ENCODE measurements at places on chromosomes 4 and X.

DNA sequence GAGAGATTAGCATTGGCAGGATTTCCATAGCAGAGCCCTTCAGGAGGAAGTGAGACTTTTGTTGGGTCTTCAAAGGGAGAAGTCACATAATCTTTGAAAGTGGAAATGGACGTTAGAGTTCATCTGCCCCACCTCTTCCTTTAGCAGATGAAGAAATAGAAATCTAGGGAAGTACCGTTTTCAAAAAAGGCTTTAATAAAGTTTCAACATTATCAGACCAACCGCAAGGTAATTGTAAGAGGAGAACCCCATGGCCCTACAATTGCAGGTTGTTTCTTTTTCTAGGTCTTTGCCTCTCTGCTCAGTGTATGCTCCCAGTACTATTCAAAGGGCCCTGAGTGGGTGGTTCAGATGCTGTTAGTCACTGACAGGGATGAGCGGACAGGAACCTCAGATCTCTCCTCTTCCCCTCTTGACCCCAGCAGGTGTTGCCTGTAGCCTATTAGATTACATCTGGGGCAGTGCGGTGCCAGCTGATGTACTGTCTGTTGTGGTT is 48.6 kb upstream of the AP1S2 start:
- DNase-seq = no peak

- DNase-seq = no peak
Measured at GRCh38 chrX:132207996-132208395, 11.3 kb downstream of the RAP2C start.

GRCh38 chrX:119636419-119636818 is 30.2 kb upstream of the NKRF start:
- DNase-seq = no peak

DNA sequence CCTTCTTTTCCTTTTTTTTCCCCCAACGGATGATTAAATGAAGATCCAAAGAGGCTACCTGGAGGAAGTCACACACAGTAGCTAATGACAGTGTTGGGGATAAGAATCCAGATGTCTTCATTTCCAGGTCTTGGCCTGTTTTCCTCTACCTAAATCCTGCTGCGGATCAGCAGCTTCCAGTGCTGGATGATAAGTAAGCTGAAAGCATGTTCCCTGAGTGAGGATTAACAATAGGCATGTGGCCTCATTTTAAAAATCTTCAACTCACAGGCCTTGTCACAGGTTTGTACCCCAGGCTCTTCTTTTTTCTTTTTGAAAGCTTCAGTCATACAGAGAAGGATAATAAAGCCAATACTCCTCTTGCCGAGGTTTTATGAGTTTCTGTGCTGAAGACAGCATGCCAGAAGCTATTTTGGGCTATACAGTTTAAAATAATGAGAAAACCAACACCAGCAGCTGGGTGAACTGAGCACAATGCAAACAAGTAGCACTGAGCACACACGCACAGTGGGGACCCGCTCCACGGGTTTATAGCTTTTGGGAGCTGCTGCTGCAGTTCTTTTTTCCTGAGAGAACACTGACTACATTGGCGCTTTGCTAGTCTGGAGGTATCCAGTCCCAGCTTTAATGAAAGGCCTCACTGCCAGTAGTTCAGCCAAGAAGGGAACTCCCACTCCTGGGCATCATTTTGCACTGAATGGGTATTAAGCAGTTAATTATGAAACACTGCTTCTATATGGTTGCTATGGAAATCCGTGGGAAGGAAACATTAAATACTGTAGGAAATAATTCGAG is 184.2 kb upstream of the CTSO start:
- no peak for DNase-seq

DNA sequence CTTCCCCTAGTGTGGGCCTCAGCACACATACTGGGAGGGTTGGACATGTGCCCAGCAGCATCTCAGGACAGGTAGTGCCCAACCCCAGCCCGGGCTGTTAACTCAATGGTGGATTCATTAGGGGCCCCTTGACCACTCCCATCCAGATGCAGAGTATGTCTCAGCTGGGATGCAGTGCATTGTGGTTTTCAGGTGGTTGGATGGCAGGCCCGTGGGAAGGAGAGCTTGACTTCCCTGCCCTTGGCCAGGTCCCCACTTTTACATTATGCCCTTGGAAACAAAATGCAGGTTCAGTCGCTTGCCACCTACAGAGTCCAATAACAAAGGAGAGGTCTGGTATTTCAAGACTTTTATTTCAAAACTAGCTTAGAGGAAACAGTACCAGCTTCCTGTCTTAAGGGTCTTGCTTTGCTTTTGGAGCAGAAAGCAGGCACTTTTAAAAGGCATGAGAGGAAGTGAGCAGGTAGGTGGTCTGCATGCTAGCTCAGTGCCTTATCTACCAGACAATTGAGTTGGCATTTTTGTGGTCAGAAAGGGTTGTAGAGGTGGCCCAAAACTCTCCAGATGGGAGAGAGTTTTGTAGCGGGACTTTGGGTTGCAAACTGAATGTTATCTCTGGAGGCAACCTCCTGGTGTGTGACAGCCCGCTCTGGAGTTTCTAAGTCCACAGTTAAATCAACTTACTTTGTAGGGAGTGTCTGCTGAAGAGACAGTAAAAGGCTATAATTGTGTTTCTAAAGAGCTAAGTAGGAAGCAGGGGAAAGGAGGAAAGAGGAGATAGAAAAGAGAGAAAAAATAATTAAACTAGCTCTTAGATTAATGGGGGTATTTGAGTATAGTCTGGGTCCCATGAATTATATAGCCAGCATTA is 171.0 kb downstream of the GALNTL6 start:
- peak; percentile 37 for DNase-seq

- peak; percentile 69 for DNase-seq
Measured at GRCh38 chr4:59063015-59063720, 1953.0 kb upstream of the IGFBP7 start.

DNA sequence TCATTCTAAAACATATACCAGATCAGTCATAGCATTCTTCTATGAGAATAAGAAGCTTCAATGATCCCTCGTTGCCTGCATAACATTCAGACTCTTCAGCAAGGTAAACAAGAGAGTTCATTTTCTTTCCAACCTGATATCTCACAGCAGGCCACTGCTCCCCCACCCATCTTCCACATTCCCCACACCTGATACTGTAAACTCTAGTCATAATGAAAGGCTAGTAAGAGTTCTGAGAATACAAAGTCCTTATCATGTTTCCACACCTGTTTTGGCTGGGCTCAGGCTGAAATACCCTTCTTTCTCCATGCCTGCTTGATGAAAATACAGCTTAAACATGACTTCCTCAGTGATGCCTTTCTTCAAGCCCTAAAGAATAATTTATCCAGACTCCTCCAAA is 2.3 kb upstream of the AASDH start:
- DNase-seq = no peak

DNA sequence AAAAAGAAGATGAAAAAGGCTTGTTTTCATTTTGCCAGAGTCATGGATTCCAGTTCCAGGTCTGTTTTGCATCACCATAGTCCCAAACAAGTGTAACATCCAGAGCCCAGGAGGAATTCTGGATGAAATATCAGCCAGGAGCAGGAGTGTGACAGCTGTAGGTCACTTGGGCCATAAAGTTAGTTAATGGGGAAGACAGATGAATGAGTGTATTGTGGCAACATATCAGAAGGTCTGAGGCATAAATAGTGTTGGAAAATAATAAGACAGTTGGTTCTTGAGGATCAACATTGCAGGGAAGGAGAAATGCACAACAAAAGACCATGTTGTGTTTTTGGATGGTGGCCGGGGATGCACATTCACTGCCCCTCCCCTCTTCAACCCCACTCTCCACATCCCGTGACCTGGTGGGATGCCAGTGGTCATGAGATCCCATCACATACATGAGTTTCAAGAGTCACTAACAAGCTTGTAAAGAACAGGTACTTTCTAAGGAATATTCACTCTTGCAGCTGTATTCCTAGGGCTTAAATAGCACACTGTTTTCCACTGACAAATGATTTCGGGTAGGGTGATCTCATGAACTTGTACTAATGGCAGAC is 83.1 kb upstream of the IGFBP7 start:
- no peak for DNase-seq

- DNase-seq = no peak
Measured at GRCh38 chr4:176320976-176321361, 1.2 kb downstream of the SPCS3 start.

DNA sequence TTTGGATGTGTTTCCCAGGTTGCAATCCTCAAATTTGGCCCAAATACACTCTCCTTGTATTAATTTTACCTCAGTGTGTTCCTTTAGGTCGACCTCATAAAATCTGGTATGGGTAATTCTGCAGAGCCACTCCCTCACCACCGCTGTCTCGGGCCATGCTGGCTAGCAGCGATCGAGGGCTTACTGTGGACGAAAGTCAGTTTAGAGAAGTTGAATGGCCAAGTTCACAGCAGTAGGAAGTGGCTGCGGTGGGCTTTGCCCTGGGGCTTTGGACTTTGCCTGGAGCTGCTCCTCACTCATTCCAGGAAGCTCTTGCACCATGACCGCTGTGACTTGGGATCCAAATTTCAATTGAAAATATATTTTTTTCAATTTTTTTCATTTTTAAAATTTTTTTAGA is 19.6 kb downstream of the TMEM187 start:
- no peak for DNase-seq

GRCh38 chr4:48243887-48244286 is 25.8 kb downstream of the TEC start:
- DNase-seq = no peak

DNA sequence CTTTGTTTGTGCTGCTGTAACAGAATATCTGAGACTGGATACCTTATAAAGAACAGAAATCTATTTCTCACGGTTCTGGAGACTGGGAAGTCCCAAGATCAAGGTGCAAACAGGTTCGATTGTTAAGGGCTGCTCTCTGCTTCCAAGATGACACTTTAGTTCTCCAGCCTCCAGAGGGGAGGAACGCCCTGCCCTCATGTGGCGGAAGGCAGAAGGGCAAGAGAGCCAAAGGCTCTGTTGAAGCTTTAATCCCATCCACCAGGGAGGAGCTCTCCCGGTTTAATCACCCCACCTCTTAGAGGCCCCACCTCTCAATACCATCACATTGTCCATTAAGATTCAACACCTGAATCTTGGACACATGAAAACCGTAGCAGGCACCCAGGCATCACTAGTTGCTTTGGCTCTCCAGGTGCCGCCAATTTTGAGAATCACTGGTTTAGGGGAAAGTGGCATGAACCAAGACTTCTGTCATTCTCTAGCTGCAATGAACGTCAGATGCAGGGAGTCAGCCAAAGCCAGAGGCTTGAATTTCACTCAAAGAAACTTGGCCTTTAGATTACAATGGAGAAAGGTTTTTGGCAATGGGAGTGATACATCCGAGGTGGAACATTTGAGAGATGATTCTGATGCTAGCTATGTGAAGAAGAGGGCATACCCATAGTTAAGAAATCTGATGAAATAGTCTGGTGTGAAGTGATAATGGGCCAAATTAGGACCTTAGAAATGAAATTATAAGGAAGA is 15.7 kb downstream of the FHL1 start:
- DNase-seq = peak; percentile 37

DNA sequence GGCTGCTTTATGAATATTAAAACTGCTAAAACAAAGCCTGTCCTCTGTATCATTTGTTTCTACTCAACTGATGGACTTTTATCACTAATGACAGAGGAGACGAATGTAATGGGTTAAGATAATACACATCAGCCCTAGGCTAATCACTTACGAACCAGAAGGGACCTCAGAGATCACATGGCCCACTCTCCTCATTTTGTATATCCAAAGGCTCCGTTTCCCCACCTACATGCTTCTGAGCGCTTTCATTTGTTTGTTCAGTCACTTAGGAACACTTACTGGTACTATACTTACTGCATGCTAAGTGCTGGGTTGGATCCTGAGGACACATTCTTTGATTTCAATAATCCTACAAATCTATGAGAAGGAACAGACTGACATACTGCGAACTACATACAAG is 169.3 kb downstream of the CEP135 start:
- no peak for DNase-seq

DNA sequence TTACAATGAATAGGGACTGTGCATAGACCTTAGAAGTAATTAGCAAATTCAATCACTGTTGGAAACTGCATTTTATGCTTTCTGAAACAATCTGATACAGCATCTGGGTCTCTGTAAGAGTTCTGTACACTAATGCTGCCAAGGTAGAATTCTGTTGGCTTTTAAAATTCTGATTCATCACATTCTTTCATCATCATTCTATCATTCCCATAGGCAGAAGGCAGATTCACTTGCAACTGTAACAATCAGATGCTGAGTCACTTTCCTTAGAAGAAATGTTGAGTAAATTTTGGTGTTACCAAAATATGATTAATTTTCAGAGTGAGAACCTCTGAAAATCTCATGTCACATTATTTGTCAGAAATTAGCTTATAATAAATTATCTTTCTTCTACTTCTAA is 267.2 kb downstream of the MAPK10 start:
- DNase-seq = peak; percentile 78

GRCh38 chr4:28665306-28665705 is 1804.7 kb downstream of the STIM2 start:
- DNase-seq = no peak

GRCh38 chrX:133846311-133846710 is 139.1 kb downstream of the GPC3 start:
- DNase-seq = no peak

GRCh38 chr4:115515366-115515765 is 401.9 kb upstream of the NDST4 start:
- no peak for DNase-seq

DNA sequence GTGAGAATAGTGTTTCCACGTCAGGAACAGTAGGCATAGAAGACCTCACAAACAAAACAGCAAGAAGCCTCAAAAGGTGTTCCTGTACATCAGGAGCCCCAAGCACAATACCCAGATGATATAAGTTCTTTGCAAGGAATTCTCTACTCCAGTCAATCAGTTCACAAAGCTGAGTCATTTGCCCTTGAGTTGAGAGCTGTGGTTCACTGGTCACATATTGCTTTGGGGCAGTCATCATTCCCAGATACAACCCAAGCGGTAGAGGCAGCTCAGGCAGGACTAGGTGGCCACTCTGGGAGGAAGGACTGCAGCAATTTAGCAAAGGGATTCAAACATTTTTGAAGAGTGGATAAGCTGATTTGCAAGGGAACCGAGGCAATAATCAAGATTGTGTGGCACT is 551.5 kb upstream of the ZFP42 start:
- DNase-seq = no peak

GRCh38 chrX:139892512-139892911 is 40.3 kb downstream of the ATP11C start:
- no peak for DNase-seq

GRCh38 chr4:177480795-177481194 is 38.6 kb upstream of the AGA start:
- DNase-seq = peak; percentile 62

DNA sequence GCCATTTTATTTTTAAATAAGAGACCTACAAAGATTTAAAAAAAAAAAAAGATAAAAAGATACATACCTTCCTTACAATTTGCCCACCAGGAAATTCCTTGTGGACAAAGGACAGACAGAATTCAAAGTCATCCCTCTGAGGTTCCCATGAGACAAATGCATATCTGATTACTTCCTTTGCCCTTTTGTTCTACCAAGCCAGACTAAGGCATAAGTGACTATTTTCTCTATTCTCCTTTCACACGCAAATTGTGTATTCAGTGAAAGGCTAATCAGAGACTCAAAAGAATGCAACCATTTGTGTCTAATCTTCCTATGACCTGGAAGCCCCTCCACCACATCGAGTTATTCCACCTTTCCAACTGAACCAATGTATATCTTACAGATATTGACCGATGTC is 691.7 kb downstream of the FAM133A start:
- no peak for DNase-seq

GRCh38 chr4:73776321-73776729 is 36.0 kb downstream of the CXCL8 start:
- peak; percentile 34 for DNase-seq

All from NCI-H226 (cell line).